ENCODE measurements at places on chromosomes 2 and 18. TPM values are rescaled to one million over a fixed set of nuclear protein-coding genes. Genes with fewer than 3 reads are reported as not detected.

HAT1 gene
- 42.8 TPM for total RNA-seq

FANCL gene
- 54.6 TPM for total RNA-seq

TCF23 gene
- total RNA-seq: not detected

RBBP8 gene
- total RNA-seq: 19.3 TPM

DPP10 gene
- 78.0 TPM for total RNA-seq

SGPP2 gene
- 3.1 TPM for total RNA-seq

LYG2 gene
- total RNA-seq: not detected

Data from cerebellum (tissue), 4 donors.